Spinal cord (tissue), 10 donors: ENCODE measurements at places on chromosomes 2 and 18. TPM values are rescaled to one million over a fixed set of nuclear protein-coding genes. Genes with fewer than 3 reads are reported as not detected.

Gene DES
- 5.5 TPM for total RNA-seq

Gene GALR1
- 3.2 TPM for total RNA-seq

Gene WNT10A
- 0.17 TPM for total RNA-seq

Gene LYG2
- total RNA-seq: not detected

Gene REG1B
- not detected for total RNA-seq

Gene GULP1
- total RNA-seq: 78.2 TPM

Gene NXPH2
- total RNA-seq: 23.3 TPM

Gene SERPINB4
- not detected for total RNA-seq

Gene SPATS2L
- total RNA-seq: 75.3 TPM

Gene REG3A
- not detected for total RNA-seq

Gene PPIL3
- 43.9 TPM for total RNA-seq

Gene CPLX4
- 0.20 TPM for total RNA-seq

DNA sequence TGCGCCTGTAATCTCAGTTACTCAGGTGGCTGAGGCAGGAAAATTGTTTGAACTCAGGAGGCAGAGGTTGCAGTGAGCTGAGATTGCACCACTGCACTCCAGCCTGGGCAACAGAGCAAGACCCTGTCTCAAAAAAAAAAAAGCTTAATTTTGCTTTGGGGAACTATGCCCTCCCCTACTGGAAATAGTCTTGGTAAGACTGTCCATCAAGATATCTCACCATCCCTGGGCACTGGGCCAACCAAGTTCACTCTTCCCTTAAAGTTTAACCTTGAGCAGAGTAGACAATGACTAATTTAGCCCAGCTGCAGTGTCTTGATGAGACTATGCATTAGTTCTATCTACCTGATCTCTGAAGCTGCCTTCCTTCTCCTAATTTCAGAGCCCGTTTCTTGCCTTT lies 44.7 kb downstream of the ASXL2 start:
- DNase-seq: no peak

DNA sequence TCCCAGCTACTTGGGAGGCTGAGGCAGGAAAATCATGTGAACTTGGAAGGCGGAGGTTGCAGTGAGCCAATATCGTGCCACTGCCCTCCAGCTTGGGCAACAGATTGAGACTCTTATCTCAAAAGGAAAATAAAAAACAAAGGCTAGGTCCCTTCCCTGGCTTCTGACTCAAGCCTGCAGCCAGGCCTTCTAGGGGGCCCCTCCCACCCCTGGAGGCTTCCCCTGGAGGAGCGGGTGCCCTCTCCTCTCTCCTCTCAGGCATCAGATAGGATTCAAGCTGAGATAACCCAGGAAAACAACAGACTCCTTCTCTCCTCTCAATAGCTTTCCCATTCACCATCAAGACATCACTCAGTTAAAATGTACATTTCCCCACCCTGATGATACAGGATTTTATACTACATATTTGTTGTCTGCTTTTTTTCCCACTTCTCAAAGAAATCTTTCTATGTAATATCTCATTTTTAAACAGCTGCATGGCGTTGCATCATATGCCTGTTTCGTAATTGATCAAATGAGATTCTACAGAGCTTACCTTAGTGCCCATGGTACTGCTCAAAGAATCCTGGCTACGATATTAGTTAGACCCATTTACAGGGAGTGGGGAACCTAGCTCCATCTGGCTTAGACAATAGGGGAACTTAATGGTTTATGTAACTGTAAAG lies 20.6 kb upstream of the C2orf72 start:
- DNase-seq: no peak

- DNase-seq: no peak
These were observed 1027.2 kb upstream of the ACVR2A start for GRCh38 chr2:146817613-146818012.

DNA sequence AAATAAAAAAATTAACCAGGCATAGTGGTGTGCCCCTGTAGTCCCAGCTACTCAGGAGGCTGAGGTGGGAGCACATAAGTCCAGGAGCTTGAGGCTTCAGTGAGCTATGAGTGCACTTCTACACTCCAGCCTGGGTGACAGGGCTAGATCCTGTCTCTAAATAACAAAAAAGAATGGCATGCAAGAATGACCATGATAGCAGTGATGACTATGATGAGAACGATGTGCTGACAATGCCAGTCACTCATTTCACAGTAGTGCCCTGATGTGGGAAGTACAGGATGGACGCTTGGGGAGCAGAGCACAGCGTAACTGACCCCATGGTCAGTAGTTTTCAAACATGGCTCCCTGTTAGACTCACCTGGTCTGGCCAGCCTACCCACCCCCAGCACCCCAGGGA lies 139.1 kb downstream of the VAPA start:
- no peak for DNase-seq

DNA sequence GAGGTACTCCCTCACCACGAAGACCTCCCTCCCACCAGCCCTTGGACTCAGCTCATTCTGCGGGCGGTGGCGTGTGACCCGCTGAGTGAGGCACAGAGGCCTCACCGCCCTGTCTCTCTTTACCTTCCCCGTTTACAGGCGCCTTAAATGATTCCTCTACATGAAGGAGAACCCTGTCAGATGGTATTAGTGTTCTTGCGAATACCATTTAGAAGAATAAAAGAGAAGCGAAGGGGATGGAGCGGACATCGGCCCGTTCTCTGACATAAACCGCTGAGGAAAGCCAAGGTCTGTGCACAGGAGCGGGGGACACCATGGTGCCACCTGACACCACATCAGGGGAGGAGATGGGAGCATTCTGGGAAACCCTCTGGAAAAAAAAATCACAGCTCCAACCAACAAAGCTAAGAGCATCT lies 179.8 kb downstream of the HDAC4 start:
- DNase-seq: no peak

DNA sequence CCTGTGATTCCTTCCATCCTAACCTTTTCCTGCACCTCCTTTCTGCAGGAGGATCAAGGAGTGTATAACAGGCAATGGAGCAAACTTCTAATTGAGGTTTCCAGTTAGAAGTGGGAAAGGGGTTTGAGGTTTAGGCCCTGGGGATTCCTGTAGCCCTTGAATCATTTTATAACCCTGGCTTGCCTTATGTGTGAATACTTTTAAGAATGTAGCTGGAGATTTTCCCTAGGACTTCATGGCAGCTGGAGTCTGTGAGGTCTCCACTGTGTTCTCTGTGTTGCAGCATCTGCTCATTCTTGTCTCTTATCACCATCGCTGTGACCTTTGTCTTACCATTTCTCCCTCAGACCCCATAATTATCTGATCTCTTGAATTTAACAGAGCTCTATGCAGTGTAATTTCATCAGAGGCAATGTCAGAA lies 370.2 kb upstream of the SLC14A2 start:
- no peak for DNase-seq

DNA sequence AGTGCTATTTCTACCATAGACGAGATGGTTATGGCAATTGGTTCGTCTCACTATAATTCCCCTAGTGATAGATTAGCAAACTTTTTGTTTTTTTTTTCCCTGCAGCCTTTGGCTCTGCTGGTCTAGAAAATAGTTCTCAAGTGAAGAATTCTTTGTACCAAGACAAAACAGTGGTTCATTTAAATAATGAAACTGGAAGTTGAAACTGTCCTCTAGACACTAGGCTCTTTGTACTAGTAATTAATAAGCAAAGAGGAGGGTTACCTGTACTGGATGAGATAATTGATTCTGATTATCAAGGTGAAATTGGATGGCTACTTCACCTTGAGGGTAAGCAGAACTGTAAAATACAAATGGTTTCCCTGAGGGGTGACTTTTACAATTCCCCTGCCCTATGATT lies 156.9 kb upstream of the DCC start:
- no peak for DNase-seq

- no peak for DNase-seq
These were observed 439.3 kb downstream of the TMX3 start for GRCh38 chr18:68275616-68276015.

- DNase-seq: no peak
These were observed 24.3 kb upstream of the DYNC2LI1 start for GRCh38 chr2:43749583-43749982.

GRCh38 chr2:152222975-152223637 lies 47.5 kb upstream of the STAM2 start:
- peak; percentile 59 for DNase-seq

DNA sequence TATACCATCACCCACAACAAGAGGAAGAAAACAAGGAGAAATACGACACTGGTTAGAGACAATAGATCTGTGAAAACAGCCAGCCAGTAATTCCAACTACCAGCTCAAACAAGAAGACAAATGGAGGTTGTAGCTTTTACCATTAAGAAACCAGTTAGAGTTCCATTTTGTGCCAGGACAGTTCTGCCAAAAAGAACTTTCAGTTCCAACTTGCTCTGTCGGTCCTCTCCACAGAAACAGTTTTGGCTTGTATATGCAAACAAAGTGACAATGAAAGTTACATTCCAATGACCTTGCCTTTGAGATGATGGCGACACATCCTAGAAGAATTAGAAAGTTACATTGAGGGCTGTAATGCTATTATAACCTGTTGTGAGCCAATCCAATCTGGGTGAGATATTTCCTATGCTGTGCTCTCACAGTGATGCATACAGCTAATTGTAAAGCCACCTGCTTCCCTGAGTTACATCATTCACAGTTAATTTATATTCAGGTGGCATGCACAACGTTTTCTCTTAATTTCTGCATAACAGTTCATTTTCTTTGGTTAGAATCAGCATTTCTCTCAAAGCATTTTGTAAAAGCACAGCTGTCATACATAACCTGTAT lies 1378.4 kb upstream of the PIK3C3 start:
- DNase-seq: peak; percentile 59

- DNase-seq: peak; percentile 70
These were observed 56.9 kb downstream of the COL4A4 start for GRCh38 chr2:227106845-227107759.

DNA sequence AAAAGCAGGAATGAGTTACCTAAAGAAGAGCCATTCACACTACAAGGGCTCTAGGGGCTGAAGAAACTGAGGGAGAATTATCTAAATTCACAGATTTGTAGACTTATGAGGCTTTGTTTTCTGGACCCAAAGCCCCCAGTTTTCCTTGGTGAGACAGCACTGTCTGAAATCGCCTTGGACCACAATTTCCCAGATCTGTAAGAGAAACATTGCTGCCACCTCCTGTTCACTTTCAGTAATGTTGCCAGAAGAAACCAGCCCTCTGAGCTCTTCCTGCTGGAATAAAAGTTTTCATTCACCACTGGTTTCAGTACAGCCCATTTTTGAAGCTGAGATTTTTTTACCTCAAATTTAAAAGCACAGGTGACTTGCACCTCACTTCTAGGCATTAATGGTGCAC lies 169.2 kb downstream of the CDH20 start:
- DNase-seq: peak; percentile 92

DNA sequence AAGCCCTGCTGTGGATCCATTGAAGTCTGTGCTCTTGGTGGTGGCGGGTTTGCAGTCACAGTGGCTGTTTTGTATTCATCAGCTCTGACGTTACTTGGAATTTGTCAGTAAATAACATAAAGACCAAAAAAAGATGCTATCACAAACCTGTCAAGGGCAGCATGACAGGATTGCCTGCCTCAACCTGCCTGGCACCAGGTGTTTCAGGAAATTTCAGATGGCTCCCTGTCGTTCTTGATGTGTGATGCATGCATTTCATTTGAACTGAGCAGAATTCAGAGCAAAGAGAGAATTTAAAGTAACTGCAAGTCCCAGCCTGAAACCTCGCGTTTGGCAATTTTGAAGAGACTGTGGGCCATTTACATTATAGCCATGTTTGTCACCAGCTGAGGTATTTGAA lies 50.3 kb upstream of the EPC2 start:
- no peak for DNase-seq

- DNase-seq: peak; percentile 40
These were observed 283.0 kb downstream of the ALPK2 start for GRCh38 chr18:58345875-58346274.

DNA sequence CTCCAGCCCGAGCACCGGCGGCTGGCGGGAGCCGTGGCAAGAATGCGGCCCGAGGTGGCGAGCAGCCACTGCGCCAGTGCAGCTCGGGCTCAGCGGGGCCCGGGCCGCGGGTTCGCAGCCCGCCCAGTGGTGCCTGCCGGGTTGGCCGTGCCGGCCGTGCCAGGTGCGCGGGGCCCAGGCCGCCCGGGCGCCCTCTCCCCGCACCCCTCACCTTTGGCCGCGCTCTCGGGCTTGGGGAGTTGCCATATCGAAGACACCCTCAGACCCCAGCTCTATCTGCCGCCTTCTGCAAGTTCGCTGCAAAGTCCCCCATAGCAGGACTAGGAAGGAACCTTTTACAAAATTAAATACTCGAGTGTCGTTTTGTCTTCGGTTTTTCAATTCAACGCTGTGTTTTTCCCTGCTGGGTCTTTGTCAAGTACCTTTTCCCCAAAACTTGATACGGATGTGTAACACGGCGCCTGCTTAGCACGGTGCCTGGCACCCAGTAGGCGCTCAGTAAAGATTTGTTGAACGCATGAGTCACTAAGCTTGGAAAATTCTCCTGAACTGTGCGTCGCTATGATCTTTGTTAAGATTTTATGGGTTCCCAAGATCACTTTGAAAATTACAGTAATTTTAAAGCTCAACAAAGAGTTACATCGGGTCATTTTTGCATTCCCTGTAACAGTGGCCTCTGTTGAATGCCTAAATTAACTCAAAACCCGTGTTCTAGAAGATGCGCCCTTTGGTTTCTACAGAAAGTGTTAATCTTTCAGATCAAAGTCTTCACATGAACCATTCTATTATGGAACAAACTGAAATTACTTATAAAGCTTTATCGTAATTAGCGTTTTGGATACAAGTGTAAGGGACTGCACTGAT lies 750 bp downstream of the STRADB start:
- no peak for DNase-seq

DNA sequence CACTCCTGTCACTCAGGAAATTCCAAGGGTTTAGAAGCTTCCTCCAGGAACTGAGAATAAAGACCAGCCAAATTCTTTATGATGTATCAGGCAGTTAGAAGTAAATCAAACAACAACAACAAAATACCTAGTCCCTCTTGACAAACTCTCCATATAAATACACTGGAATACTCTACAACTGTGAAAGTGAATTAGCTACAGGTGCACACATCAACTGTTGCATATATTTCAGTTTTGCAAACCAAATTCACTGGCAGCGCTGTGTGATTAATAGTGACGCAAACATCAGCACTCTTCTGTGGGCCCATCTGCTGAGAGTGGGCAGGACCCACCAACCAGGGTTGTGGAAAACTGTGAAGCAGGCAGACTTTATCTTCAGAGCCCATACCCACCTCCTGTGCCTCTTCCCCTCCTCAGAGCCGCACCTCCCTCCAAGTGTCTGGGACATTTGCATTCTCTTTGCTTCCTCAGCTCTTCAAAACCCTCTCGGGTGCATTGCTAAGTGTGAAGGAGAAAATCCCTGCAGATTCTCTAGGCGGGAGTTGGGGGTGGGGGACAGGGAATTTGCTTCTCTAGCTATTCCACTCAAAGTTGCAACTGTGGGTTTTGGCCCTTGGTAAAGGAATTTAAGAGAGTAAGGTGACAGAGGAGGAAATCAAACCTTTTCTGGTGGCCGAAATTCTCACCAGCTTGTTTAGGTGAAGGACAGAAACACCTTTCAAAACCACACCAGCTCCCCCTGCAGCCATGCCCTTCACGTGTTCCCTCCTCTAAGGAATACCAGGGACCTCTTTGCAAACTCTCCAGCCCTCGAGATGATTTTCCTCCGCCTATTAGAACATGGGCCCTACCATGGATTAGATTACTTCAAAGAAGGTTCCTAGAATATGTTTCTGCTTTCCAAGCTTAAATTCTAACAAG lies 119.3 kb downstream of the MRO start:
- no peak for DNase-seq
